ENCODE measurements at places on chromosomes 16 and 17.
A peak's percentile ranks its signal among the peaks of the same experiment; 100 is the strongest.

GRCh38 chr17:35912339-35912912 is 18.1 kb downstream of the RDM1 start:
- no peak for DNase-seq

DNA sequence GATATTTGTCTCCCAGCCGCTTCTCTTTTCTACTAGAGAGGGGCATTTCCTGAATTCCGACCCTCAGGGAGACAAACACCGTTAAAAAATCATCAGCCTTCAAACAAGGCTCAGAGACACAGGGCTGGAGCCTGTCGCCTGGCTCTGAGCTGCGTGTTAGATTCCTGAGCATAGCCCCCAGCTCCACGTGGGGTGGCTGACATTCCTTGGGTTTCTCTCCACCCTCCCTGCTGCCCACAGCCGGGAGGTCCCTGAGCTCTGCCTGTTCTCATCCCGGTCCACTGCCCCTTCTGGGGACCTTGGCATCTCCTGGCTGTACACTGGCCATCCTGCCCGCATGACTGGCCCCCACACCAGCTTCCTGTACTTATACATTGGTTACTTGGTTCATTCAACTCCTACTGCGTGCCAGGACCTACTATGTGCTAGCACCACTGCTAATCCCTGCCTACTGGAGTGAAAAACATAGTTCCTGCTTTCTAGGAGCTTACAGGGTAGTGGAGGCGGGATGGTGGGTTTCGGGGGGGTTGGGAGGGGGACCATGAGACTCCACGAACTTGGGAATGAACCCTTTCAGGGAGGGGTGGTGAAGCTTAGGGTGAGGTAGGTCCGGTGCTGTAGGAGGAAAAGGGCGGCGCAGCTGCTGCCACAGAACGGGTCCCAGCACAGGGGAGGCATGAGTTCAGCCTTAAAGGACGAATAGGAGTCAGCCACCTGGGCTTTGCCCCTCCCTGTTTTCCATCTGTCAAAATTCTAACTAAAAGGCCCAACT is 52.1 kb upstream of the TMEM132E start:
- no peak for DNase-seq

DNA sequence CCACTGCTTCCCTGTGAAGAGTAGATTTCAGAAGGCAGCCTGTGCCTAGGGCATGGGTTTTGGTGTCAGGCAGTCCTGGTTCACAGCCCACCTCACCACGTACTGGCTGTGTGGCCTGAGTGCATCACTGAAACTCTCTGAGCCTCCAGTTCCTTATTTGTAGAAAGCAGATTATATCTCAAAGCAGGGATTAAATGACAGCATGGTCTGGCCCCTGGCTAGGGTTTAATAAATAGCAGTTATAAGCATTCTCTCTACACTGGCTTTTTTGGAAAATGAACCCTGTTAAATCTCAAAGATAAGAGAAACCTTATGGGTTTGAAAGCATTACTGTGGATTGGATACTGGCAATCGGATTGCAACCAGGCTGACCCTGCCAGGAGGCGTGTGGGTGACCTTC is 2.9 kb upstream of the MT1M start:
- DNase-seq = no peak

DNA sequence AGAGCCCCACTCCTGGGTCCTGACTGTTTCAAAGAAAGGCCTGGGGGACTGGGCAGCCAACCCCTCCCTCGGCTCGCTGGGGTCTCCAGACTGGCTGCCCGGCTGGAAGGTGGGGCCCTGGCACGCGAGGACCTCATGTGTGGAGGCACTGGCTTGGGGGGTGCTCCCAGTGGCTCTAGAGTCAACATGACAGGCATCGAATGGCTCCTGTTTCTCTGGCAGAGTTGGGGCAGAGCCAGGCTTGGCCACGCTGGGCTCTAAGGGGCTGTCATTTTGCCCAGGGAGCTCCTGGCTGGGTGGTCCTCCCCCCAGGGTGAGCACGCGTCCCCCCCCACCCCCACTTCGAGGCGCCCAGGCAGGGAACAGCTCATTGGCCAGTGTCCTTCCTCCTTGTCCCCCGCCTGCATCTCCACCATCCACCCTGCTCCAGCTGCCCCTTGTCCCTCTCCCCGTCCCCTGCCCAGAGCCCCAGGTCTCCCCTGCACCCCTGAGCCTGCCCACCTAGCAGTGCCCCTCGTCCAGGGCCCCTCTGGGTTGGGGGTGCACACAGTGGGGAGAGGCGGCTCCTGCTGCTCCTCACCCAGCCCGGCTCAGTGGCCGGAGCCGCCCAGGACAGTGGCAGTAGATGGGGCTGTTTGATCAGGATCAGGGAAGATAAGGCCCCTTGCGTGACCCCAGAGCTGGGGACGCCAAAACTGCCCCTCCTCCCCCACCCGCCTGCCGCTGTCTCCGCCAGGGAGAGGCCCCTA is 2.7 kb downstream of the GCGR start:
- no peak for DNase-seq

DNA sequence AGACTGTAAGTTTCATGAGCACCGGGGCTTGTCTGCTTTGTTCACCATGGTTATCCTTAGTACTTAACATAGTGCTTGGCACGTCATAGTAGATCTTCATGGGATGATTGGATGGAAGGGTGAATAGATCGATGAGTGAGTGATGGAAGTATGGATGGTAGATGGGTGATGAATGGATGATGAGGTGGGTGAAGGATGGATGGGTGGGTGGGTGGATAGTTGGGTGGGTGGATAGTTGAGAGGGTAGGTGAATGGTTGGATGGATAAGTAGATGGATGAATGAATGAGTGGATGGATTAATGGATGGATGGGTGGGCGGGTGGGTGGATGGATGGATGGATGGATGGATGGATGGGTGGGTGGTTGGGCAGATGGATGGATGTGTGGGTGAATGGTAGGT is 133.2 kb upstream of the PLCG2 start:
- DNase-seq = no peak

DNA sequence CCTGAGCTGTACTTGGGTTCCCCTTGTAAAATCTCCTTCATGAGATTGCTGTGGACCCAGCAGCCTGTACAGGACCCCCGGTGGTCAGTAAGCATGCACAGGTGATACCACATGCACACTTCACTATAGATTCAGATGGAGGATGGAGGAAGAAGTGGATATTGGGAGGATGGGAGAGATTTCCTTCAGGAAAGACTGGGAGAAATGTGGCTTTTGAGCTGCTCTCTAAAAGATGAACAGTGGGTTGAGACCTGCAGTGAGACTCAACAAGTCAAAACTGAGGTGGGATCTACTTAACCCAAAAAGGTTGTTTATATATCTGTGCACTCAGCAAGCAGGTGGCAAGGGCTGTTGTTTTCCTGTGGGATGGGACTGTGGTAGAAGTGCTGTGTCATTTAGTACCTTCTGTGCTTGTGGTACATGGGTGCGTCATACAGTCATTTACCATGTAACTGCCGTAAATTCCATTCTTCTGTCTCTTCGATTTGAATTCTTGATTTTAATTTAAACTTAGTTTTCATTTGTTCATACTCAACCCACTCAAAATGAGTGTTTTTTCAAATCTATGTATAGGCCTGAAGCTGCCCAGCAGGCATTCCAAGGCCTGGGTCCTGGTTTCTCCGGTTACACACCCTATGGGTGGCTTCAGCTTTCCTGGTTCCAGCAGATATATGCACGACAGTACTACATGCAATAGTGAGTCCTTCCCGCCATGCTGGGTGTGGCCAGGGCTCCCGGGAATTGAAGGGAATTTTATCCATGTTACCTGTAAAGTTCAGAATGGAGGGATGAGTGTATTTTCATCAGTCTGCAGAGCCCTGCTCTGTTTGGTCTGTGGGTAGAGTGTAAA is 6.9 kb downstream of the HERPUD1 start:
- DNase-seq = no peak

DNA sequence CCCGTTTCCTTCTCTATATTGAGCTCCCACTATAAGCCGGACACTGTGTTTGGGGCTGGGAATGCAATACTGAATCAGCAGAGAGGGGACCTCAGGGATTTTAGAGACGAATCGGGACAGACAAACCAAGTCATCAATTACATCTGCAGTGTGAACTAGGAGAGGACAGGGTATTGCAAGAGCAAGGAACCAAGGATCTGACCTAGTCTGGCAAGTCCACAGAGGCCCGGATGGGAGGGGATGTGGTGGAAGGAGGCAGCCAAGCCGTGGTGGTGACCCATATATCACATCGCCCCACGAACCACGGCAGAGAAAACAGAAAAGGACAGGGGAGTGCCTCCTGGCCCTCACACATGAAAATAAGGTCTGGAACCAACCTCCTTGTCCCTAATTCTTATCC is 28.1 kb upstream of the NXPH3 start:
- no peak for DNase-seq

- peak; percentile 70 for DNase-seq
Measured at GRCh38 chr17:8158267-8159031, 4.3 kb downstream of the VAMP2 start.

- no peak for DNase-seq
Measured at GRCh38 chr17:51103451-51103850, 17.2 kb downstream of the SPAG9 start.

DNA sequence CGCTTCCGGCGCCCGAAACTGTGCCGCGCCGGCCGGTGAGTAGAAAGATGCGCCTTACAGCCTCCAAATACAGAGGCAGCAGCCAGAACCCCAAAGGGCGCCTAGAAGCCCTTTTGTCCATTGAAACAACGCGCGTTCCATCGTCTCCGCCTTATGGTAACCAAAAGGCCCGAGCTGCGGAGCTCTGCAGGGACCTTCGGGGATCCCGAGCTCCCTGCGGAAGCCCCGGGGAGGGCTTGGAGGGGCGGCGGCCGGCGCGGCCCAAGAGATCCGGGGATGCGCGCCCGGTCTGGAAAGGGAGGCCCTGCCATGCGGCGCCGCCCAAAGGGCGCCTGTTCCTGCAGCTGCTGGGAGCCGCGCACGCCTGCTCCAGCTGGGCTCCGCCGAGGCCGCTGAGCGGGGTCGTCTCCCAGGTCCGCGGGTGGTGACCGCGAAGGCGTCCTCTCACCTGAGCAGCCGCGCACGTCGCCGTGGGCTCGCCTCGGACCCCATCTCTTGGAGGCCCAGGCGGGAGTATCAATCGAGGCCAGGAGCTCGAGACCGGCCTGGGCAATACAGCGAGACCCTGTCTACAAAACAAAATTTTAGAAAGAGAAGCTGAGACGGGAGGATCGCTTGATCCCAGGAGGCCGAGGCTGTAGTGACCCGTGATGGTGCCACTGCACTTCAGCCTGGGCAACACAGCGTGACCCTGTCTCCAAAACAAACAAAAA is 742 bp upstream of the FBXO31 start:
- no peak for DNase-seq

- DNase-seq = no peak
Measured at GRCh38 chr16:88331989-88332920, 50.5 kb upstream of the ZNF469 start.

DNA sequence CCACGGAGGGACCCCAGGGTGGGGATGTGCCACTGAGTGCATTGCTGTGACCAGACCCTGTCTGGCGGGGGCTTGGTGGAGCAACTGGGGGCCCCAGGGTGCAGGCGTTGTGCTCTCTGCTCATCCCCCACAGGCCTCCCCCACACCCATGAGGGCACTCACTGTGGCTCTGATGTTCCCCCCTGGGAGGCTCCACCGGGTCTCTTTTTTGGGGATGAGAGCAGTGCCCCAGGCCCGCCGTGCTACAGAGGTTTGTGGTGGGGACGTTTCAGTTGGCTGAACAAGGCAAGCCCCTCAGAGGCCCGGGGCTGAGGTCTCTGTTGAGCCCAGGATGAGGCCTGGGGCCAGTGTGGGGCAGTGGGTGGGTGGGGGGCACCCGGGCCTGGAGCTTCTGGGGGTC is 2.5 kb downstream of the CCDC78 start:
- DNase-seq = no peak

DNA sequence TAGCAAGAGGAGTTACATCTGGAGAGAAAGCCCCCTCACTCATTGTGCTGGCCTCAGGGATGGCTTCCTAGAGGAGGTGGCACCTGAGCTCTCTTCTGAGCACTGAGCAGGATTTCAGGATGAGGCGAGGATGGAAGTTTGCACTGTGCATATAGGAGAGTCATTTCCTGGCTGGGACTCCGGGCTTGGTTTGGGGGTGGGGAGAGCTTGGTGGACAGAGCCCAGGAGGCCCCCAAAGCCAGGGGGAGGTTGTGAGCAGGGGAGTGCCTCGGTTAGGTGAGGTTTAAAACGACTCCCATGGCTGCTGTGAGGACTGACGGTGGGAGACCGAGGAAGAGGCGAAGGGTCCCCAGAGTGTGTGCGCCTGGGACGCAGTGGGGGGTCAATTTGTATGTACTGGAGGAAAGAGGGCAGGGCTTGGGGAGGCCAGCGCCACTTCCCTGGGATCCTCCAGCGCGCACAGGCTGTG is 1.2 kb downstream of the CAMKK1 start:
- DNase-seq = no peak

DNA sequence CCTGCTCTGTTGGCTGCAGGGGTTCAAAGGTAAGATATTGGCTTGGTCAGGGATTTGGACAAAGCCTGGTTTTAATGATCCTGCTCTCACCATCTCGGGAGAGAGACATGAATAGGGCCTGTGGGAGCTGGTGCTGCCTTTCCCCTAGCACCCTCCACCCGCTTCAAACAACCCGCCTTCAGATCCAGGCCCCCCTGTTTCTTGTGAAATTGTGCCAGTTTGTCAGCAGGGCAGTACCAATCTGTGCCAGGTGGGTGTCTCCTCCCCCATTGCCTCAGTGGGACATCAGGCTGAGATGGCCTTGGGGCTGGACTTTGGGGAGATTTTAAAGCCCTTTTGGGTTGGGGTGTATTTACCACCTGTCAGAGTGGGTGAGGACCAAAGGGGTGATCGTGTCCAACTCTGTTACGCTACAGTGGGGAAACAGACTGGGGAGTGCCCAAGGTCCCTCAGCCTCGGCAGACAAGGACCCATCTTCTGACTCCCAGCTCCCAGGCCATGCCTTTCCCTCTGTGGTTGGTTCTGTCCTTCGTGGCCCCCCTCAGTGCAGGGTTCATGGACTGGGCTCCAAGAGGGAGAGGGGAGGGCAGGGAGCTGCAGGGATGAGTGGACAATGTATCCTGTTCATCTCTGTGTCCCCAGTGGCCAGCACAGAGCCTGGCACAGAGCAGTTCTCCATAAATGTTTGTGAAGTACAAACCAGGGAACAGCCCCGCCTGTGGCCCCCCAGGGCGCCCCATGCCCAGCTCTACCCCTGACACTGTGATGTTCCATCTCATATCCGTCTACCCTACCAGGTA is 3.3 kb downstream of the ARHGAP23 start:
- DNase-seq = no peak

- DNase-seq = no peak
Measured at GRCh38 chr16:30474074-30474452, 1.5 kb downstream of the ITGAL start.

DNA sequence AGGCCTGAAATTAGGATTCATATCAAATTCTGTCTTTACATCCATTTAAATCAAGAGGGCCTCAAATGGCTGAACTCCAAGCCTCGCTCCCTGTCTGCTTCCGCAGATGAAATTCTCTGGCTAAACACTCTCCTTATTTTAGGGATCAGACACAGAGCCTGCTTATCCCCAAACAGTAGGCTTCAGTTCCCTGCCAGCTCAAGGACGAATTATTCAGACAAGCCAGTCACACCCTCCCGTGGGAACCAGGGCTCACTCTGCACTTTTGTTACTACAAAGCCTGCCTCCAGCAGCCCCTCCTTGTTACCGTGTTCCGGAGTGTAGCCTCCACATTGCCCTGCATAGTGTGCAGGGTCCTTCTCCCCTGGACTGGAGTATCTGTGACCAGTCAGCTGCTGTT is 46.6 kb upstream of the LCMT1 start:
- DNase-seq = no peak
